Activated T-cell treated with anti-CD3 and anti-CD28 coated beads for 24 hours (primary cell): ENCODE measurements at places on chromosomes 7 and 10.

DNA sequence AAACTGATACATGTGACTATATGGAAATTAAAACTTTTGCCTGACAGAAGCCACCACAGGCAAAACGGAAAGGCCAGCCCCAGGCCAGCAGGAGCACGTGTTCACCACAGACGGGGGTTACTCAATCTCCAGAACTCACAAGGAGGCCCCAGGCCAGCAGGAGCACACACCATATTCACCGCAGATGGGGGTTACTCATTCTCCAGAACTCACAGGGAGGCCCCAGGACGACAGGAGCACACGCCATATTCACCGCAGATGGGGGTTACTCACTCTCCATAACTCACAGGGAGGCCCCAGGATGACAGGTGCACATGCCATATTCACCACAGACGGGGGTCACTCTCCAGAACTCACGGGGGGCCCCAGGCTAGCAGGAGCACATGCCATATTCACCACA lies 61.5 kb downstream of the NKX6-2 start:
- DNase-seq = no peak

GRCh38 chr7:55594414-55594813 lies 22.1 kb upstream of the VOPP1 start:
- no peak for DNase-seq

GRCh38 chr7:151167197-151167961 lies at the start of gene GBX1:
GBX1 (minus strand) TSS chr7:151167694; CDS start chr7:151167548, 146 bp downstream.
- DNase-seq = no peak

- no peak for DNase-seq
These were observed 462.5 kb downstream of the PTPRN2 start for GRCh38 chr7:158125091-158125490.

DNA sequence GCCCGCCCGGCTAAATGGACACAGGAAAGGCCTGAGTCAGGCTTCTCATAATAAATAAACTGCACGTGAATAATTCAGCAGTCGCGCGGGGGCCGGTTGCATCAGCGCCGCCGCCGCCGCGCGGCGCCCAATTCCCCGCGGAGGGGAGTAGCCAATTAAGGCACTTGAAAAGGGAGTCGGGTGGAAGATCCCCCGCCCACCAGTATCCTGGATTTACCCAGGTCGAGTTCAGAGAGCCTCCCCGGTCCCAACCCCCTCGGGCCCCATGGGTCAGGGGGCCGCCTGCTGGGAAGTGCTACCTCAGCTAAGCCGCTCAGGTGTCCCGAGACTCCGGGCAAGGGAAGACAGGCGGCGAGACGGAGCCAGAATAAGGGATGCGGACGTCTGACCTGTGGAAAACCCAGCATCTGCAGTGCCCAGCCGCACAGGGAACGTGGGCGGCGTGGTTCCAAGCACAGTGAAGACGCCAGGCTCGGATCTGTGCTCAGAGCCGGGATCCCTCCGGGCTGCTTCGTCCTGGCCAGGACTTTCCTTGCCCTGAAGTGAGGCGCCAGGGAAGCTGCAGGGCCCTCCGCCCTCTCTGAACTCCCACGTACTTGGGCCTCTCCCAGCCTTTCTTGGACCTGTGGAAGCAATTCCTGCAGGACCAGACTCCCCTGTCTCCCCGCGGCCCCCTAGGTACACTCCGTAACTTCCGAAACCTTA lies 7.3 kb upstream of the LBX1 start:
- no peak for DNase-seq

- DNase-seq = no peak
These were observed 23.9 kb downstream of the GOLGA7B start for GRCh38 chr10:97873569-97873968.

DNA sequence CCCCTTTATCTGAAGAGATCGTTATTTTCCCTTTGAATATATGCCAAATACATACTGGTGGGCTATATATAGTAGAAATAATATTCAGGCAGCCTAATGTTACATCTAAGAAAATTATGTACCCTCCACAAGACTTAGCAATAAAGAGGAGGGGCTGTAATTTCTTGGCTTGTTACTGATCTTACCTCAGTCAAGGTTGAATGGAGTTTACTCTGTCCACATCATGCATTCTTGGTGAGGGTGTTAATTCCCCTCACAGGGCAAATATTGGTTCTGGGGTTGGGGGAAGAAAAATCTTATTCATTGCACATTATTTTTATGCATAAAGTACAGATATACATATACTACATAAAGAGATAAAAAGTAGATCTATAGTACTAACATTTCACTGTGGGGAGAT lies 145.8 kb upstream of the ANK3 start:
- DNase-seq = no peak

DNA sequence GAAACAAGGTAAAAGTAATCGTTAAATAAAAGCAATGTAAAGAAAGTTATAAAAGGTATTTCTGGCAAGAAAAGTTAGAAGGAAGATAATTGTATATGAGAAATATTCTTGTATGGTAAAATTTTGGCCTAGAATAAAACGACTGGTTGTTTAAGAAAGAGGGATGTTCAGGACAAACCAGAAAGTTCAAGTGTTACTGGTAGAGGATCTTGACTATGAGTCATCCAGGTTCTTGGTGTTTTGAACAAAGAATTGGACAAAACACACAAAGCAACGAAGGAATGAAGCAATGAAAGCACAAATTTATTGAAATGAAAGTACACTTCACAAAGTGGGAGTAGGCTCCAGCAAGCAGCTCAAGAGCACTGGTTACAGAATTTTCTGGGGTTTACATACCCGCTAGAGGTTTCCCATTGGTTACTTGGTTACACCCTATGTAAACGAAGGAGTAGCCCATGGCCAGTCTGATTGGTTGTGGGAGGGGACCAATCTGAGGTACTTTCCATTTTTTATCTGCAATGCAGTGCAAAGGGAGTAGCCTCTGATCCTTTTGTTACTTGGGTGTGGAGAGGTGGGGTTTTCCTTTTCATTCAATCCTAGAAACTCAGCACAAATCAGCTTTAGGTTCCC lies 22.4 kb upstream of the GARS1 start:
- DNase-seq = no peak

- DNase-seq = no peak
These were observed 10.2 kb upstream of the ADCY1 start for GRCh38 chr7:45563941-45564461.

DNA sequence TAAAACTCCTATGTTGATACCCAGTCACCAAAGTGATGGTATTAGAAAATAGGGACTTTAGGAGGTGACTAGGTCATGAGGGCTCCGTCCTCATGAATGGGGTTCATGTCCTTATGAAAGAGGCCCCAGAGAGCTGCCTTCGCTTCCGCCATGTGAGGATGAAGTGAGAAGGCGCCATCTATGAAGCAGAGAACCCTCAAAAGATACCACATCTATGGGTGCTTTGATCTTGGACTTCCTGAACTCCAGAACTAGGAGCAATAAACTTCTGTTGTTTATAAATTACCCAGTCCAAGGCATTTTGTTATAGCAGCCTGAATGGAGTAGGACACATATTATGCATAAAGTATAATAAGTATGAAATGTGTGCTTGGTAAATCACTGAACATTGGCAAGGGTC lies 8.1 kb upstream of the PDSS1 start:
- no peak for DNase-seq

DNA sequence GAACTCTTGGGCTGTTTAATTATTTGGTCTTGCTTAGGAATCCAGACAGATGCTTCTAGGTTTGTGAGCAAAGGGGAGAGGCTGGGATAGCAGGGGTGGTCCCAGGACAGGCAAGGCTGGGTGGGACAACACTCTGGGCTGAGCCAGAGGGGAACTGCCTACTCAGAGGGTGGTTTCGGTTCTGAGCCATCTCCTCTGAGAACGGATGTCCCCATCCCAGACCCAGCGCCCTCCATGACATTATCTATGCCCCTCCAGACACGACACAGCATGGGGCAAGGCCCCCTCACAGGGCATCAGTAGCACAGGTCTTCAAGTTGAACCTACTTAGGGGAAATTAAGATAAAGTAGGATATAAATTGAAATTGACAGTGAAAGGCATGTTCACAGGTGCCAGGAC lies 7.1 kb downstream of the ASB10 start:
- DNase-seq = no peak

- no peak for DNase-seq
These were observed 162.6 kb downstream of the FAM107B start for GRCh38 chr10:14611968-14612693.

GRCh38 chr10:95635319-95635733 lies 21.2 kb downstream of the ALDH18A1 start:
- no peak for DNase-seq

DNA sequence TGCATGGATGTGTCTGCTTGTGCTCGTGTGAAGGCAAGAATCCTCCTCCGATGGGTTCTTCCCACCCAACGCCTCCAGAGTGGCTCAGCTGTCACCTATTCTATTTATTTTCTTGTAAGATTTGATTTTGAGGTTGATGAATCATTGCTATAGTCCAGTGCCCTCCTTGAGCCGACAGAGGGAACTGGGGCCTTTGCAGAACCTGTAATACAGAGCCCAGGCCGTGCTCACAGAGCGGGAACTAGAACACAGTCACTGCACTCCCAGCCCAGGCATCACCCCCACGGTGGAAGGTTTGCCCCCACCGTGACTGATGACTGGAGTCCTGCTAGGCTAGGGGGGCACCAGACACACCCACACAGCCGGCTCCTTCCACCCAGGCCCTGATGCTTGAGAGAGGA lies 2.0 kb downstream of the RARRES2 start:
- DNase-seq = no peak

- DNase-seq = no peak
These were observed 5.7 kb downstream of the ELN start for GRCh38 chr7:74033372-74034311.

- DNase-seq = no peak
These were observed 40.3 kb upstream of the CNTNAP2 start for GRCh38 chr7:146076344-146076743.

DNA sequence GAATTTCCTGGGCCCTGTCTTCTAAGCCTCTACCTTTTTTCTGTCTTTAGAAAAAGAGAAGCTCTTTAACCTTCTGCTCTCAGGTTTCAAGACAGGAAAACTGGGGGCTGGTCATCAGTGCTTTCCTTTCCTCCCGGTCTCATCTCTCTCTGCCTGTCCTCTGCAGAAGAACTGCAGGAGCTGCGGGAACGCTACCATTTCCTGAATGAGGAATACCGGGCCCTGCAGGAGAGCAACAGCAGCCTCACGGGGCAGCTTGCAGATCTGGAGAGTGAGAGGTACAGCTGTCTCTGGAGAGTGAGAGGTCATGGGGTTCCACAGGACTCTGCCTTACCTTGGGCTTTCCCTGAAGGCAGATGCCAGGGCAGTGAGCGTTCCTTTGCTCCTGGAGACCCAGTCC lies 12.7 kb downstream of the CCDC136 start:
- no peak for DNase-seq

GRCh38 chr10:100829097-100829870 lies 83.5 kb upstream of the SLF2 start:
- no peak for DNase-seq

DNA sequence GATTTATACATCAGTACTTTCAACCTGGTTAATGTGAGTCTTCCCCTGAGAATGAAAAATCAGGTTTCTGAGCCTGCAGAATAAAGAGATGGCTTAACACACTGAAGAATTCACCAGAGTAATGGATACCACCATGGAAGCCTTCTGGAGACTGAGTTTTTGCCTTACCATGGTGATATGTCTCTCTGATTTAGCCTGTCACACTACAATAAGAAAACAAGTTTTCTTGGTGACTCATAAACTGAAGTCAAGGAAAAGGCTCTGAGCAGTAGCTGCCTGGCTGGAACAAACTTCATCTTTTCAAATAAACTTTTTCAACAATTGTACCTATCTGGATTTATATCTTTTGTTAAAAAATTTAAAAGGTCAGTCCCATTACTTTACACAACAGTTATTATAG lies 229.0 kb downstream of the PRPF18 start:
- no peak for DNase-seq

DNA sequence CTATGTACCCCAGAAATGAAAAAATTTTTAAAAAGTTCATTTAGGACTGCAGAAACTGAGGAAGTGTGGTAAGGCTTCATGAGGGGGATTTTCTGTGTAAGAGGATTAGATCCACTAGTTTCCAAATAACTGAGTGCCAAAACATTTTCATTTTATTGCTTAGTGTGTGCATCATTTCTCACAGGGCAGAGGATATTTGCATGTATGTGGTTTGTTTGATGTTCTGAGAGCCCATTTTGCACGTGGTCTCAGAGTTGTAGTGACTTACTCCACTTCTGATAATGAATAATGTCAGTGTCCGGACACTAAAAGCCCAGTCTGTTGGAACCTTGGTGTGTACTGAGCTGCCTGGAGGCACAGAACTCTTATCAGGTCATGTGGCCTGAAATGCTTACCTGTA lies 299.9 kb downstream of the AUTS2 start:
- DNase-seq = no peak

GRCh38 chr7:77504951-77505350 lies 32.1 kb upstream of the PTPN12 start:
- no peak for DNase-seq

DNA sequence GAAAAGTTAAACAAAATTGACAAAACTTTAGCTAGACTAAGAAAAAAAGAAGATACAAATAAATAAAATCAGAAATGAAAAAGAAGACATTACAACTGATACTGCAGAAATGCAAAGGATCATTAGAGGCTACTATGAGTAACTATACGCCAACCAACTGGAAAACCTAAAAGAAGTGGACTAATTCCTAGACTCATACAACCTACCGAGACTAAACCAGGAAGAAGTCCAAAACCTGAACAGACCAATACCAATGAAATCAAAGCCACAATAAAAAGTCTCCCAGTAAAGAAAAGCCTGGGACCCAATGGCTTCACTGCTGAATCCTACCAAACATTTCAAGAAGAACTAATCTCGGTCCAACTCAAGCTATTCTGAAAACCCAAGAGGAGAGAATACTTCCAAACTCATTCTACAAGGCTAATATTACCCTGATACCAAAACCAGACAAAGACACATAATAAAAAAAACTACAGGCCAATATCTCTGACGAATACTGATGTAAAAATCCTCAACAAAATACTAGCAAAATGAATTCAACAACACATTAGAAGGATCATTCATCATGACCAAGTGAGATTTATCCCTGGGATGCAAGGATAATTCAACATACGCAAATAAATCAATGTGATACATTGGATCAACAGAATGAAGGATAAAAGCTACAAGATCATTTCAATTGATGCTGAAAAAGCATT lies 20.3 kb downstream of the ELAPOR2 start:
- no peak for DNase-seq

- no peak for DNase-seq
These were observed 4.7 kb upstream of the CHST3 start for GRCh38 chr10:71959526-71959925.

DNA sequence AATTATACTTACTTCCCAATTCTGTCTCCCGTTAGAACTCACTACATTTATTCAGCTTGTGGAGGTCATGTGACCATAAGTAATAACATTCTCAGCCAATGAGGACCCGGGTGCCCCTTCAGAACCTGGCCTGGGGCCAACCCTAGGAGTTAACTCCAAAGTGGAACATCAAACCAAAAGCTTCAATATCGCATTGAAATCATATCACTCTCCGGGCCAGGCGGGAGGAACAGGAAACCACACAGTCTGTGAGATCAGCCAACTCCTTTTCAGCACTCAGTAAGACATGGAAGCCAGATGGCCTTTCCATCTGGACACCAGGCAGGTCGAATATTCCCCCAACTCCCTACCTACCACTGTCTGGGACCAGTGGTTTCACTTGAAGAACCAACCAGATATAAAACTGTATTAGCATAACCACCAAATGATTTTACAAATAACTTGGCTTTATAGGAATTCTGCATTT lies 5.5 kb downstream of the CREB3L2 start:
- DNase-seq = no peak
